Stromal cell of bone marrow (primary cell): ENCODE measurements at places on chromosomes 5 and 9.

DNA sequence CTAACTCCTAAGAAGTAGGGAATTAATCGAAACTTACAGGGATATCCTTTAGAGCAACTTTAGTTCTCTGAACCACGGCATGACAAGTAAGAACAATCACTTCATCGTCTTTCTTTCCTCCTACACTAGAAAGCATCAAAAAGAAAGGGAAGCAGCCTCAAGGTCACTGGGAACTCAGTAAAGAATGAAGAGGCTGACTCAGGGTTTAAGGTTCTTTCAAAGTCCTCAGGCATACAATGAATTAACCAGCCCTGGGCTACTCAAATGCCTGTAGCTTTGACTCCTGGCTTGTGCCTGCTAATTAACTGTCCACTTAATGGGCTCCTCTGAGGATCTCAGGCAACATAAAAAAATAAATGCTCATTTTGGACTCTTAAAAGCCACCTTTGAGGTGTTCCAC lies 102.0 kb downstream of the TRIM32 start:
- DNase-seq, result no peak

DNA sequence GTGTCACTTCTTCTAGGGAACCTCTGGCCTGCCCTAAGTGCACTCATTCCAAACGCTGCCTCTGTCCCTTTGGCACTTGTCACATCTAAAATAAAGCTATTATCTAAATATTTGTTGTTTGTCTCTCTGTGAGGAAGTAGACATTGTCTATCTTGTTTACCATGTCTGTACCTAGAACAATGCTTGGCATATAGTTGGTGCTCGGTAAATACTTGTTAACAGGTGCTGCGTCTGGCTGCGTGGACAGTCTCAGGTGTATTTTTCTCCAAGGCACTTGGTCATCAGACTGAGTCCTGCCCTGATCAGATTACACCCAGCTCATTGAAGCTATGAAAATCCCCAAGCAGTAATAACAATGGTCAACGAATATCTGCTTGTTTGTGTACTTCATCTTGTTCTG lies 174.9 kb upstream of the SMIM23 start:
- no peak for DNase-seq

DNA sequence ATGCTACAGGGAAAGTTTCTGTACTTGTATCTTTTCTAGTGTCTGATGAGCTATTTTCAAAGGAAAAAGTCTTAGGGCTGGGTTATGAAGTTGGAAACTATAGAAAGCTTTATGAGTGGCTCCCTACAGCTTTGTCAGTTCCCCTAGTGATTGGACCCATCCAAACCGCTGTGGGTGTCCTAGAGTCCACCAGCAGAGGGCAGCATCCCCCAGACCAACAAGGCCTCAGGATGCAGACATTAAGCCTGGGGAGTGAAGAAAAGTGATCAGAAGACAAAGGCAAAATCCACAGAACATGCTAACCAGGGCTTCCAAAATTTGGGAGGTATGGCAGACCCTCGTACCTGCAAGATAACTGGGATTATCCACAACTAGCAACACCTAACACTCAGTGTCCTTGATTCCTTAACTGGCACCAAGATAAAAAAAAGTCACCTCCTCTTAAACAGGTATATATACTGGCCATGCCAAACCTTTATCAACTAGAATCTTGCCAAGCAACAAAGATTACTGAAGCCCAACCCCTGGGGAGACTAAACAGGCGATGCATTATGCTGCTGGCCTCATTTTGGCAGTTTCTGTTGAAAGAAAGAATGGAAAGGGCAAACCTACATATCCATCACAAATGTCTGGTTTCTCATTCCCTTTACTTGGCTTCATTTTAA lies 110.4 kb upstream of the NR5A1 start:
- DNase-seq, result peak; percentile 50

DNA sequence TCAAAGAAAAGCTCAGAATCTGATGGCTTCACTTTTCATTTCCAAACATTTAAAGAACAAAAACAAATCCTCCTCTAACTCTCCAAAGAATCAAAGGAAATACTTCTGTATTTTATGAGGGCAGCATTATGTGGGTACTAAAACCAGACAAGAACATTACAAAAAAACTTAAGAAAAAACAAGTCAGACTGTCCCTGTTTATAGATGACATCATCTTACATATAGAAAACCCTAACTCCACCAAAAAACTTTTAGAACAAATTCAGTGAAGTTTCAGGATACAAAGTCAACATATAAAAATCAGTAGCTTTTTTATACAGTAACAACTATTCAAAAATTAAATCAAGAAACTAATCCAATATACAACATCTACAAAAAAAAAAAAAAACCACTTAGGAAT lies 136.2 kb downstream of the PJA2 start:
- no peak for DNase-seq

DNA sequence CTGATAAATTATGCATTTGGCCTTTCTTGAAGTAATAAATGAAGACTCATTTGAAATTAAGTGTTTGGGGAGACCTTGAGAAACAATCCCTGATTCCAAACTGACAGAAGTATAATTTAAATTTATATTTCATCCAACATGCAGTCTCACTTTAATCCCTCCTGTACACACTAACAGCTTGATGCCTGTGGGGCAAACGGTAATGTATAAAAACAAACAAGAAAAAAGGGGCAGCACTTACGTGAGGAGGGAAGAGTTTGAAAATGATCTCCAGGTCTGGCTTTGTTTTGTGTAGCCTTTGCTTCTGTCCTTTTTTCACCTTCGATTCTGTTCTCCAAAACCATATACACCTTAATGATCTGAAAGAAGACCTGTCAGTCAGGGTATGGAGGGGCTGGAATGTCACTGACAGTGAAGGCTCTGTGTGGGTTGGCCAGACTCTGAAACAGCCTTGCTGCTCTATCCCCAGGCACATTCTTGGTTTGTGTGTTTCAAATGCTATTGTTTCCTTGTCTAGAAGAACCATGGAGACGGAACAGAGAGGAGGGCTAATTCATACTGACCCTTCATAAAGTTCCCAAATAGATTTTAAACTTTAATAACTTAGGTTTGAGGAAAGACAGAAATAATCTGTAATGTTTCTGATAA lies 338.2 kb upstream of the WWC1 start:
- no peak for DNase-seq

GRCh38 chr9:5720151-5720550 lies 91.2 kb downstream of the RIC1 start:
- no peak for DNase-seq

- no peak for DNase-seq
Measured at GRCh38 chr5:67283988-67284487, 87.4 kb upstream of the CD180 start.

- no peak for DNase-seq
Measured at GRCh38 chr5:143101121-143101520, 302.4 kb downstream of the NR3C1 start.
